Activated CD8-positive, alpha-beta memory T cell treated with anti-CD3 and anti-CD28 coated beads for 1 hour (primary cell): ENCODE measurements at places on chromosomes 1 and 21.

DNA sequence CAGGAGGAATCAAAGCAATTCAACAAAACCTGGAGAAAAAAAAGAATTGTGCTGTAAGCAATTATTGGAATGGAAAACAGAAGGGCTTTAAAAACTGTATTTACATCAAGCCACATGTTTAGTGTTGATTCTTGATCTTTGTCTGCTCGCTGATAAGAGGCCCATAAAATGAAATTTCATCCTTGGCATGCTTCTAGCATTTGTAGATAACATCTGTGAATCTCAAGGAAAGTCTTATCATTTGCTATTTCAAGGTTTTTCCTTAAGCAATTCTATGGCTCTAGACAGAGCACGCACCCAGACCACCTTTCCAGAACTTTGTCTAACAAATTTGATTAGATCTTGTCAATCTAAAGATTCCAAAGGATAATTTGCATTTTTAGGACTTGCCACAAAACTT lies 181.0 kb upstream of the FGGY start:
- no peak for DNase-seq

GRCh38 chr21:27532076-27532475 lies 565.2 kb upstream of the ADAMTS5 start:
- no peak for DNase-seq

GRCh38 chr1:95496773-95497172 lies 262.8 kb downstream of the RWDD3 start:
- DNase-seq = no peak

GRCh38 chr21:42384156-42384945 lies 11.5 kb downstream of the TMPRSS3 start:
- DNase-seq = no peak

GRCh38 chr1:104856091-104856490 lies 1106.4 kb downstream of the AMY1C start:
- no peak for DNase-seq

GRCh38 chr1:200362421-200362820 lies 47.4 kb downstream of the ZNF281 start:
- no peak for DNase-seq

DNA sequence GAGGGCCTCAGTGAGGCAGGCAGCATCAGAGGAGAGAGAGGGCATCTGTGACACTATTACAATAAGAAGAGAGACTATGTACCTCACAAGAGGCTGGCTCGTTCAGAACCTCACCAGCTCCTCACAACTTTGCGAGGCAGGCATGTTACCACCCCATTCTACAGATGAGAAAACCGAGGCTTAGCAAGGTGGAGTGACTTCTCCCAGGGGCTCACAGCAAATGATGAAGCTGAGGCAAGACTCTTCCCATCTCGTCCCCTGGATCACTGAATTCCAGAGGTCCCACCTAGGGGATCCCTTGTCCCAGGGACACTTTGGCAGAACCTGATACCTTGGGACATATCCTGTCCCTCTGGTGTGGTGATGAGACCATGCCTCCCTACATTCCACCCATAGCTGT lies 64.4 kb downstream of the DISP3 start:
- DNase-seq = no peak

DNA sequence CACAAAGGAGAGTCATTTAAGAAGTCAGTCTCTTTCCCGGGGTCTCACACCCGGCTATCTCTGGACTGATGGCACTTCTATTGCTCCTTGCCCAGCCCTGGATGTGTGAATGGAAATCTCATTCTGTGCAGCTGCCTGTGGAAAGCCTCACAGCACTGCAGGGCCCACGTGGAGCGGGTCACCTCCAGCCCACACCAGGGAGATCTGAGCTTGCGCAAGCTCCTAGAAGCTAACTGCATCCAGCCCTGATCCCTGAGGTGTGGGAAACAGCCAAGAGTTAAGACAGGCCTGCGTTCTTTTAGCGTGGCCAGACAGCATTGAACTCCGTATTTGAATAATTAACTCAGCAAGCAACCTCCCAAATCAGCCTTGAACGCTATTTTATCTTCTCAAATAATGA lies 150.5 kb downstream of the LRIG2 start:
- no peak for DNase-seq
